ENCODE measurements at places on chromosomes 4 and X.

DNA sequence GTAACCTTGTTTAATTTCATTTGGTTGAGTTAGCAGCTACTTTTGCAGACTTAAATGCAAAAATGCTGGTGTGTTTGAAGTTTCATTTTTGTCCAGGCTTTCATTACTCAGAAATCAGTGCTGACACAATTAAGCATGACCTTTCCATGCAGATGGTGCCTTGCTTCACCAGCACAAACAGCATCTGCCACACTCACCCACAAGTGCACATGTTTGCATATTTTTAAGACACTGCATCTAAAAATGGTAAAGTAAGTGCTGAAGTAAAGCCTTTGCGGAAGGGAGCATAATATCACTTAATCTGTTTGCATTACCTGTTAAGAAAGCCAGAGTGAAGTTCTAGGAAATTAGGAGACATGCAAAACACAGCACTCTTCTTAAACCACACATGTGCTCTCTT lies 7.3 kb upstream of the DAPP1 start:
- peak; percentile 36 for DNase-seq

- no peak for DNase-seq
Observed at GRCh38 chrX:153944140-153944799, at the start of gene RENBP. TSS of gene RENBP (minus strand) at chrX:153944643. CDS start at chrX:153944610, 33 bp downstream.

DNA sequence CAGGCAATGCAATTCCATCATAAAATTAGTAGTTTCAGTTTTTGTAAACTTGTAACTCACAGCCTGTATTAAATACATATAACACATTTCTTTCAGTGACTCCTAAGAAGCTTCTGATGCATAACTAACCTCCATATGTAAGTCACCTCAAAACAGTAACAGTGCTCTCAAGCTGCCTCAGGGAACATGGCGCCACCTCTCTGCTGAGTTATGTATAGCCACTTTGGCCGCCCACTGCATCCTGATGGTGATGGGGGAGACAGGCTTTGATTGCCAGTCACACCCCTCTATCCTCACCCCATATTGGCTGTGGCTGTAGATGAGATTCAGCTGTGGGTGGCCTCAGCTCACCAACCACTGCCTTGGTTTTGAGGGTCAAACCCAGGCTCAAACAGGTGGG lies 54.3 kb downstream of the LRBA start:
- DNase-seq = peak; percentile 26

GRCh38 chrX:68204521-68205038 lies 228.7 kb downstream of the OPHN1 start:
- DNase-seq = no peak

- no peak for DNase-seq
Observed at GRCh38 chrX:16258882-16259281, 91.6 kb downstream of the MAGEB17 start.

GRCh38 chr4:122469457-122469856 lies 12.9 kb upstream of the IL2 start:
- DNase-seq = no peak

GRCh38 chrX:41445171-41445570 lies 2.0 kb upstream of the NYX start:
- peak; percentile 26 for DNase-seq

DNA sequence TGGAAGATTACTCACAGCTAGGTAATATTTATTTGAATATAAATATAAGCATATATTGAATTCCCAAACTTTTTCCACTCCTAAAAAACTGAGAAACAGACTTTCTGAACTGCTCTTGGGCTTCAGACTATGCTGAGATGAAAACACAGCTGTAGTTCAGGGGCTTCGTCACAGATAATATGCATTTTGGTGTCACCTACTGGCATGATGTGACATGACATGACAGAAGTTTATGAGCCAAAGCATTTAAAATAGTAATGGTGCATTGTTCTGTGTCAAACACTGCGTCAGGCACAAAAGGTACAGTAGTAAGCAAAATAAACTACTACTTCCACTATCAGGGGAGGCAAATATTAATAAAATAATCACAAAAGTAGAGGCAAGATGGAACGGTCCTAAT lies 171.3 kb downstream of the BTC start:
- DNase-seq = peak; percentile 9

DNA sequence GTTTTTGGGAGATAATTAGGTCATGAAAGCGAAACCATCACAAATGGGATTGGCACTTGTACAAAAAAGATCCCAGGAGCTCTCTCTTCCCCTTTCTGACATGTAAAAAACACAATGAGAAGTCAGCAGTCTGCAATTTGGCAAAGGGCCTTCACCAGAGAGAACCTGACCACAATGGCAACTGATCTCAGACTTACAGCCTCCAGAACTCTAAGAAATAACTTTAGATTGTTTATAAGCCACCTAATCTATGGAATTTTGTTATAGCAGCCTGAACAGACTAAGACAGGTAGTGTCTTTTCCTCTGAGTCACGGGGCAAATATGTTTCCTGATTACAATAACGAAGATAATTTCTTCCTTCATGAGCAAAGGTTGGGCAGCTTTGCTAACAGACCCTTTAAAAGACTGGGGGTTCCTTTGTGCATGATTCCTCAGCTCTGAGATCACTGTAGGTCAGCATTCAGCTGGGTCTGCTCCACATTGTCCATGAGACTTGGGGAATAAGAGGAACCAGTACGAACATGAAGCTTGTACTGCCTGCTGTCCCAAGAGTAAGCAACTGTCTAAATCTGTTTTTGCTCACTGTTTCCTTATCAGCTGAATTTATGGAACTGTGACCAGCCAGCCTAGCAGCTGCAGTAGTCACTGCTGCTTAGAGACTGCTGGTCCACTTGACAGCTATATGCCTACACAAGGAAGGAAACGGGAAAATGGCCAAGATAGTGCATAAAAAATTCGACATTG lies 191.6 kb downstream of the ANAPC10 start:
- DNase-seq = no peak

DNA sequence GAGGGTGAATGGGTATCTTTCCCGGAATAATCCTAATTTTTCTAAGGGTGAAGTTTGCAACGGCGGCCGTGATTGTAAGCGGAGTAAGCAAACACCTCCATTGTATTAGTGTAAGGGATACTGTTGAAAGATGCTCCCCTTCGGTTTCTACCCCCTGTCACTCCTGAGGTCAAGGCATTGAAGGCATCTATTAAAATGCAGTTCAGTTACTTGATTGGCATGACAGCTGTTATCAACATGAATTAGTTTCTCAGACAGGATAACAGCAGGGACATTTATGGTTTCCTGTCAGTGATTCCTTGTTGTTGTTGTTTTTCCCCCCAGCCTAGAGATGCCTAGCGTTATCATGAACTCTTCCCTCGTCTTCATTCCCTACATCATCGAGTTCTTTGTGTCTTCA lies 552 bp downstream of the SLC25A14 start:
- DNase-seq = no peak

DNA sequence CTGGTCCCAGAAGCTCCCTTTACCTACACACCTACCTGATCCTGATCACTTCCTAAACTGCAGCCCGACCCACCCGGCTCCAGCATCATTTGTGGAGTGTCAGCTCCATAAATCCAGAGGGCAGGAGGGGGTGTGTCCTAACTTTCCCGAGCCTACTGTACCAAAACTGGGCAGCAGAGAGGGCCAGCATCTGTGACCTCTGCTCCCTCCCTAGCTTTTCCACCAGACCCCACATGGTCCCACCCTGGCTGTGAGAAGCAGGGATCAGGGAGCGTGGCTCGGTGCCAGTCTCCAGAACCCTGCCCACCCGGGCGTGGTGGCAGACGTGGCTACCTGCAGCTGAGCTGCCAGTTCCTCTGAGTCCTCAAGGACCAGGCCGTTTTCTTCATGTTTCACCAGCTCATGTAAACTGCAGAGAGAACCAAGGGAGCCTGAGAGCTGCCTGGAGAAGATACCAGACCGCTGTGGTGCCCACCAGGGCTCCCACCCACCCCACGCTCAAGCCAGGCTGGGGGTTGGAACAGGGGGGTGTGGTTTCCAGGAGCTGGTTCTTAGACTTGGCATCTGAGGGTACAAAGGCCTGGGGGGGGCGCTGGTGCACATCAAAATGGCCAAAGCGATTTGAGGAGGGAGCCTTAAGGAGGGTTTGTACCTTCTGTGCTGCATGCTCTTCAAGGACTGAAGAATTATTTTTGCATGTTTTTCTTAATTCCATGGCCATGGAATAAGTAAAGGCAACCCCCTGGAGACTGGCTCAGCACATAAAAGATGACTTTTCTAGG lies 76.7 kb upstream of the DRD5 start:
- DNase-seq = no peak

DNA sequence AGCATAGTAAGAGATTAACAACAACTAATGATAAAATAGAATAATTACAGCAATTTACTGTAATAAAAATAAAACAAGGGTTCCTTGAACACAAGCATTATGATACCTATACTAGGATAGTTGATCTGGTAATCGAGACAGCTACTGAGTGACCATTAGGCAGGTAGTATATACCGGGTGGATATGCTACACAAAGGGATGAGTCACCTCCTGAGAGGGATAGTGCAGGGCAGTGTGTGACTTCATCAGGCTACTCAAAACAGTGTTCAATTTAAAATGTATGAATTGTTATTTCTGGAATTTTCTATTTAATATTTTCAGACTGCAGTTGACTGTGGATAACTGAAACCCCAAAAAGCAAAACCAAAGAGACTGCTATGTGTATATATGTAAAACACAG lies 9.7 kb upstream of the ANTXR2 start:
- DNase-seq = no peak

DNA sequence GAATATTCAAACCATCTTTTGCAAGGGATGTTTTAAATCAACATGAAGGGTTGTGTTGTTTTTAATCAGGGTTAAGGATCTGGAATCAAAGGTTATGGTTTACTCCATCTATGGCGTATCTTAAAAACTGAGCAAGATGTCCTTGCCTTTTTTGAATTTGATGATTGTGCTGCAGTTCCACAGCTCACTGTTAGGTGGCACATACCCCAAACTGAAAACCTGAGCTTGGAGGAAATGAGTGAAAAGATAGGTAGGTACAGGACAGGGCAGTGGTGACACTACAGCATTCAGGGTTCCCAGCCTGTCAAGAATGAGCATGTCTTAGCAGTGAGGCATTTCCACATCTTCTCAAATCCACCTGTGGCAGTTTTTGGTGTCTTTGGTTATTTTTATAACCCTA lies 13.1 kb upstream of the EOLA1 start:
- DNase-seq = peak; percentile 20

- no peak for DNase-seq
Observed at GRCh38 chr4:188008377-188008776, 12.8 kb downstream of the ZFP42 start.

DNA sequence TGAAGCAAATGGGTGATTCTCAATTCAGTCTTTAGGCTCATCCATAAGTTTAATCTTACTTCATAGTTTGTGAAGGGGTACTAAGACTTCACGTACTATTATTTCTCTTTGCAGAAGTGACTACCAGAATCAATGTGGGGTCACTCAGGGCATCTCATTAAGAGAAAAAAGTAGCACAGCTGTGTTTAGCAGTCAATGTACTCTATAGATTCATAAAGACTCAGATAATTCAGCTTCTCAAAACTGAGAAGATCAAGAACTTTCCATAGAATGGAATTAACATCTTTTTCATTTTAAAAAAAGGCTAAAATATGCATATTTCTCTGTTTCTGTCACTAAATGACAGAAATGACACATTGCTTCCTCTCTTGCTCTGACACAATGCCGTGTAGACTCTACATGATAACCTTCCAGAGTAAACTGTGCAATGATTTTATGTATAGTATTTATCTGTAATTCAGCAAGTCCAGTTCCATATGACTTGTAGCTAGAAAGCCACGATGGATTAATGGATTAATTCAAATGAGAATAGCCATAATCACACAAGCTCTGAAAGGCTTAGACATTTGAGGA lies 20.3 kb upstream of the LSM6 start:
- no peak for DNase-seq

- no peak for DNase-seq
Observed at GRCh38 chr4:4456351-4456750, 69.4 kb downstream of the NSG1 start.

DNA sequence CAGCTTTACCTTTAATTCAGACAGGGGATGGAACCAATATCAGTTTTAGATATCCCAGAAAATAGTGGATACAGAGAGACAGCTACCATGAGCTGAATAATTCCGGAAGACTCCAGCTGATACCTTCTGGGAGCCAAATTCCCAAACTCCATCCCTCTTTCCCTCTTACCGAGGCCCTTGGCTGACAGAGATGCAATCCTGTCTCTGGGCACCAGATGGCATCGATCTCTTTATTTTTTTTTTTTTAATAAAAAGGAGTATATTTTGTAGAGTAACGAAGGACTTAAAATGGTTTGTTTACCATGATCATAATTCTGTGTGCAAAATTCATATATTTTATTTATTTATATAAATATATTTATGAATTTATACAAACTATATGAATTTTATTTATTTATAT lies 31.0 kb downstream of the RAB40A start:
- DNase-seq = peak; percentile 1

- no peak for DNase-seq
Observed at GRCh38 chr4:121050300-121050699, 22.0 kb downstream of the NDNF start.

DNA sequence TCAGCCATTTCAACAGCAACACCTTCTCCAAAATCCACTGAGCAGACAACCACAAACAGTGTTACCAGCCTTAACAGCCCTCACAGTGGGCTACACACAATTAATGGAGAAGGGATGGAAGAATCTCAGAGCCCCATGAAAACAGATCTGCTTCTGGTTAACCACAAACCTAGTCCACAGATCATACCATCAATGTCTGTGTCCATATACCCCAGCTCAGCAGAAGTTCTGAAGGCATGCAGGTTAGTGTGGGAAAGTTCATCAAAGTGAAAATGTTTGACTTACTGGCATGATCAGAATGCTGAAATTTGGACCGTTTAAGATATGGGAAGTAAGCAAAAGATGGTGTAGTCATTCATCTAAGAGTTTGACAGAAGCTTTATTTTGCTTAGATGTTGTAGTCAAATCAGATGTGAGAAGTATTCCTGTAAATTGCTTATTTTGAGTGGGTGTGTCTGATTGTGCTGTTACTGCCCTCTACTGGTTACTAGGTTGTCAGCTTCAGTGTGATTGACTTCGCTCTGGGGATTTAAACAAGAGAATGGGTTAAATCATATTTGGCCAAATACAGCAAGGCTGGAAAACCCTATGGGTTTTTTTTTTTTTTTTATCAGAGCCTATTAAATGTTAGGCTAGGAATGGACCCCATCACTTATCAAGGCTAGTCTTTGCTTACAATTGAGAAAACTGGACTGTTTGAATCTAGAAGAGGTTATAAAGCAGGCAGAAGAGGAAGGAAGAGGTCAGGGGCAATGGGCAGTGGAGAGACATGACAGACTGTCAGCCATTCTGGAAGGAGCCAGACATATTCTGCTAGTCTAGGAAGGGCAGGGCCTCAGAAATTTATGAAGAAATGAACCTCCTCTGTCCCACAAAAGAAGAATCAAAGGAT lies 130.3 kb downstream of the DIPK2B start:
- peak; percentile 2 for DNase-seq

- no peak for DNase-seq
Observed at GRCh38 chr4:26459756-26460530, 30.3 kb downstream of the CCKAR start.

Measured in germinal center (tissue), 1 donor.